ENCODE measurements at places on chromosomes 5 and 9.
A peak's percentile ranks its signal among the peaks of the same experiment; 100 is the strongest.

DNA sequence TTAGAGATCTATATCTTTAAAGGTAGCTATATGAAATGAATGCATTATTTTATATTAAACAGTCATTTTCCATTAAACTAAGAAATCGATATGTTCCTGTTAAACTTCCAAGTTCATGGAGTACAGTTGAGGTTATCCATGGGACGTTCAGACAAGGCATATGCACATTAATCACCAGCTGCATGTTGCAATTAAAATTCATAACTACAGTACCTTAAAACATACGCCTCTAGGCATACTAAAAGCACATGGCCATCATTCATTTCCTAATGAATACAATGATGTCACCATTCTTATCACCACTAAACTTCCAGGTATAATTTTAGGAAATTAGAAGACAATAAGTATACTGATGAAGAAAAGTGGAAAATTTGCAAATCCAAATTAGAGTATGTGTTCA, 174.3 kb downstream of the CDH12 start:
- DNase-seq = no peak

DNA sequence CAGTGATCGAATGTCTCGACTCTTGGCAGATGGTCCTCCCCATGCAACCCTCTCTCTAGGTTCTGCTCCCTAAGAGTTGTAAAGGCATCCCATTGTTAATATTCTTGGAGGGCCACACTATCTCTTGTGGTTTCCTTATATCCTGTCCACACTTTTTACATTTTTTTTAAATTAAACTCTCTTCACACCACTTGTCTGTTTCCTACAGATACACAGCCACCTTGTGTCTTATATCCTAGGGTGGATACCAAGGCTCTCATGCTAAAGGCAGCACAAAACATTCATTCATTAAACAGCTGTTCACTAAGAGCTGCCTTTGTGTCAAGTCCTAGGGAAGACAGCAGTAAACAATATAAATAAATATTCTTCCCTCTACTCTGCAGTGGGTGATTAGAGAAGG, 60.5 kb upstream of the SHISAL2B start:
- no peak for DNase-seq

DNA sequence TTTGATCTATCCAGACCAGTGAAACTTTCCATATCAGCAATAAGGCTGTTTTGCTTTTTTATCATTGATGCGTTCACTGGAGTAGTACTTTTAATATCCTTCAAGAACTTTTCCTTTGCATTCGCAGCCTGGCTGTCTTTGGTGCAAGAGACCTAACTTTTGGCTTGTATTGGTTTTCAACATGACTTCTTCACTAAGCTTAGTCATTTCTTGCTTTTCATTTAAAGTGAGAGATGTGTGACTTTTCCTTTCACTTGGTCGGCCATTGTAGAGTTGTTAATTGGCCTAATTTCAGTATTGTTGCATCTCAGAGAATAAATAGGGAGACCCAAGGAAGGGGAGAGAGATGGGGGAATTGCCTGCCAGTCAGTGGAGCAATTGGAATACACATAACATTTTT, 26.4 kb upstream of the CMYA5 start:
- no peak for DNase-seq

- no peak for DNase-seq
These were observed 187.1 kb downstream of the SPOCK1 start for GRCh38 chr5:137312011-137312410.

DNA sequence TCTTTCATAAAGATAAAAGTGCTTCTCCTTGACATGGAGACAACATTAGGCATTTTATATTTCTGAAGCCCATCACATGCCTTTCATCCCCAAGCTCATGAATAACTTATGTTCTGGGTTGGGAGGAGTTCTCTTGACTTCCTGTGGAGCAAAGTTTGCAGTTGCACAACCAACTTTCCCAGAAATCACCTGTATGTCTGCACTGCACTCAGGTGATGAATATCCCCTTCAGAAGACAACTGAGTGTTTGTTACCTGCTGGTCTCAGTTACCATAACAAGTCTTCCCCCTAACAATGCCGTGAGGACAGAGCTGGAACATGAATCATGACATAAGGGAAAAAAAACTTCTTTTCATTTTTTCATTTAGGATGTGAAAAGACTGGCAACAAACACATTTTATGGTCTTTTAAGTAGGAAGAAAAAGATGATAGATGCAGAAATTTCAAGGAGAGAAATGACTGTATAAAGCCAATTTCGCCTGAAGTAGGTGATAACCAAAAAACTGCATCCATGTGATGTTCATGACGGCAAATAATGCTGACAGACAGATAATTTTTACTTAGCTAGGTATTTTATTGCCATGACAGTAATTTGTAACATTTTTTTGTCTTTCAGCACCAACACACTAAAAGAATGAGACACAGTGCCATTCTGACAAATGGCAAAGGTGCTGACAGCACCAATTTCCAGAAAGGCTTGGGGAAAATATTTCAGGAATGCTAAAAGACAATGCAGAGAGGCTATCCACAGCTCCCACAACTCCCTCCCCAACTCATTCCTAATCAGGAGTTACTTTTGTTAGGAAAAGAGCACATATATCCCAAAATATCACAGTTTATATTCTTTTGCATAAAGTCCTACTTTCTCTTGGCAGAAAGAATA, 656.3 kb downstream of the PRELID2 start:
- no peak for DNase-seq

GRCh38 chr9:91714020-91714806, 235.8 kb downstream of the ROR2 start:
- no peak for DNase-seq

DNA sequence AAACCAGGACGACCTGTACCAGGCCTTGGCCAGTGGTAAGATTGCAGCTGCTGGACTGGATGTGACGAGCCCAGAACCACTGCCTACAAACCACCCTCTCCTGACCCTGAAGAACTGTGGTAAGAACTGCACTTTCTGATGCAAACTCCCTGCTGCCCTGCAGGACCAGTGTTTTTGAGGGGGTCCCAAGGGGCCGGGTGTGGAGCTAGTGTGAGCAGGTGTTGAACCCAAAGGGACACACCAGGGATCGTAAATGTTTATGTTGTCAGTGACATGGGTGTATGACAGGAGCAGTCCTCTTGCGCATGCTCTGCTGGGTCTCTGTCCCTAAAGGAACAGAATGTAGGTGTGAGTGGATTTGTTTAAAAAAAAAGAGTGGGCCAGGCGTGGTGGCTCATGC, 9.5 kb downstream of the GRHPR start:
- DNase-seq = no peak

- DNase-seq = peak; percentile 78
These were observed at the start of gene GALNT12 for GRCh38 chr9:98807070-98807813. TSS of gene GALNT12 (plus strand) at chr9:98807670. CDS start at chr9:98807699, 29 bp downstream.

DNA sequence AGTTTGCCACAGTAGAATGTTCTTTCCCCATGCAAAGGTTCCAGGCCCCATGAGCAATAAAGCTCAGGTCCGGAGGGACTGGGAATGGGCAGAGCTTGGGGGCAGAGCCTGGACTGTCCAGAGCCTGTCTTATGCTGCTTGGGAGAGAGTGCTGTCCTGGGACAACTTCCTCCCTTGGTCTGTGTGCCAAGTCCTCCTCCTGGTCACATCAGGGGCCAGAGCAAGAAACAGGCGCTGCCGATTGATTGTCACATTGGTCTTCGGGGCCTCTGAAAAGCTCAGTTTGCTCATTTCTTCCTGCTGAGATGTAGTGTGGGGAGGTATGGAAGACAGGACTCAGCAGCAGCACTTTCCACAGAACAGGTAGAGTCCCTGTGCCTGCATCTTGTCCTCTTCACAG, 54.0 kb upstream of the FCN1 start:
- DNase-seq = peak; percentile 25

DNA sequence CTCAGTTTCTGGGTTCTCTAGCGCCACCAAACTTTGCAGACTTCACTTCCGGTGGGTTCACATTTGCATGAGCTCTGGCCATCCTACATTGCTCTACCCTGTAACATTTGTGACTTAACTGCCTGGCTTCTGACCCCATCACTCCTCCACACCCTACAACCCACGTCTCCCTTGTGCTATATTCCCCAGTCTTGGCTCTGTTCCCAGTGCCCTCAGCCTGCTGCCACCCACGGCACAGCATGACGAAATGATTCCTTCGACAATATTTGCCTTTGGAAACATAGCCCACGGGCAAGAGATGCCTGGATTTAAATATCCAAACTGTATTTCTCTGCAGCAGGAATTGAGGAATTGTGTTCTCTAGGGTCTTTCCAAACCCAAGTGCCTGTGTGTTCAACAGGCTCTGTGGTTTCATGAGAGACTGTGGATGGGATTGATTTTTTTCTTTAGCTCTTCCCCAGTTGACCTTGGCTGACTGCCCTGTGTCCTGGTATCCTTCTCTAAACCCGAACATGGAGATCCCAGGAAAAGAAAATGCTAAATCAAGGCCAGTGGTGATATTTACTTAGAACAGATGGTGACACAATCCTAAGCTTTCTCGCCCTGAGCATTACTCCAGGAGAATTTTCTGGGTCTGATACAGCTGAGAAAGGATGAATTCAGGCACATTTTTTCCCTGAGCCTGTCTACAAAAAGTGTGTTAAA, 44.4 kb upstream of the GRIA1 start:
- DNase-seq = peak; percentile 62

GRCh38 chr9:129162497-129163197, 15.4 kb downstream of the IER5L start:
- no peak for DNase-seq

- no peak for DNase-seq
These were observed 26.4 kb downstream of the AMBP start for GRCh38 chr9:114051706-114052105.

- DNase-seq = no peak
These were observed 48.3 kb downstream of the DAP start for GRCh38 chr5:10712574-10713366.

DNA sequence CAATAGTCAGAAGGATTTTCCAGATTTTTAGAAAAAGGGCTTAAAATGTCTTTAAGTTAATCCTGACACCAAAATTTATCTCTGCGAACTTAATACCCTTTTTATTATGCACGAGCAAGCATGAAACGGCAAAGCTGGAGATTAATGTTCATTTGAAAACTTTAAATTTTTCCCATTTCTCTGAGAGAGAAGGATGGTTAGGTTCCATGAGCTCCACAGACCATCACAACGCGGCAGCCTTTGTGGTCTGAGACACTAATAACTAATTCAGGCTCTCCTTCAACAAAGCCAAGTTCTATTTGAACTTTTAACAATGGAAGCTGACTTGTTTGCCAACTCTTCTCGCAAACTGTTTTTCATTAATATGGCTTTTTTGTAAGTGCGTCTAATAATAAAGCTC, 94.7 kb downstream of the MYO10 start:
- DNase-seq = no peak

- DNase-seq = no peak
These were observed 2.0 kb downstream of the CDC14B start for GRCh38 chr9:96617439-96618185.

DNA sequence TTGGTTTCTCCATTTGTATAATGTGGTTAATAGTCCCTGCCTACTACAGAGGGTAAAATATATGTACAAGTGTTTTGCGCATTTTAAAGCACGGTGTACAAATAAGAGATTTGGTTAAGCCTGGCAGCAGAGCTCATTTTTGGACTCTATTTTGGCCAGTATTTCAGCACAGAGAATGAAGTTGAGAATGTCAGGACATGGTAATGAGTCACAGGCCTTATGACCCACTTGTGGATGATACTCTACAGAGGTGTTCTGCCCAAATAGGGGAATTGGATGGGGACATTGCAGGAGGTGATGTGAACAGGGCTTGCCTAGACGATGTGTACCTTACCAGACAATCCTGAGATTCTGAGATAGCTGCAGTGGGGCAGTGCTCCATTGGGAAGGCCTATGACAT, 50.6 kb downstream of the MELK start:
- DNase-seq = no peak

GRCh38 chr9:69171517-69171916, 2.6 kb upstream of the TJP2 start:
- no peak for DNase-seq

GRCh38 chr5:107303171-107303968, 367.4 kb downstream of the EFNA5 start:
- DNase-seq = no peak

DNA sequence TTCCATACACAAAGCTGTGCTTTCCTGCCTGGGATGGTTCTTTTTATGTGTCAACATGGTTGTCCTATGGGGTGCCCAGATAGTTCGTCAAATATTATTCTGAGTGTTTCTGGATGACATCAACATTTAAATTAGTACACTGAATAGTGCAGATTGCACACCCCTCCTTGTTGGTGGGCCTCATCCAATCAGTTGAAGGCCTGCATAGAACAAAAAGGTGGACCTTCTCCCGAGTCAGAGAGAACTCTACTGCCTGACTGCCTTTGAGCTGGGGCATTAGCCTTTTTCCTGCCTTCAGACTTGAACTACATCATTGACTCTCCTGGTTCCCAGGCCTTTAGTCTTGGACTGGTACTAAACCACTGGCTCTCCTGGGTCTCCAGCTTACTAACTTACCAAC, 80.4 kb downstream of the SHB start:
- DNase-seq = no peak

DNA sequence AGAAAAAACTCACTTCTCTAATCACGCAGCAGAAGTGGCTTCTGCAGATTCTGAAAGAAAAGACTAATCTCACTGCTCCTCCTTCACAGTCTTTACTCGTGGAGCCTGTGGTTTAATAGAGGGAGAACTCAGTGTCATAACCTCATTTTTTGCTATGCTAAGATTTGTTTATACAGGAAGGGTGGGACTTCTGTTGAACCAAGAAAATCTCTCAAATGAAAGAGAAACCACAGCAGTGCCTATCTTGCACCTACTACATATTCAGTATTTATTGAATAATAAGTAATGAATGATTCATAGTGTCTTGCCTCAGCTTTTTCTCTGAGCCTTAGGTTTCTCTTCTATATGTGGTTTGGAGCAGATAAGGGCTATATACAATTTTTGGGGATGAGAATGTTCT, 136.1 kb upstream of the DMAC1 start:
- no peak for DNase-seq

DNA sequence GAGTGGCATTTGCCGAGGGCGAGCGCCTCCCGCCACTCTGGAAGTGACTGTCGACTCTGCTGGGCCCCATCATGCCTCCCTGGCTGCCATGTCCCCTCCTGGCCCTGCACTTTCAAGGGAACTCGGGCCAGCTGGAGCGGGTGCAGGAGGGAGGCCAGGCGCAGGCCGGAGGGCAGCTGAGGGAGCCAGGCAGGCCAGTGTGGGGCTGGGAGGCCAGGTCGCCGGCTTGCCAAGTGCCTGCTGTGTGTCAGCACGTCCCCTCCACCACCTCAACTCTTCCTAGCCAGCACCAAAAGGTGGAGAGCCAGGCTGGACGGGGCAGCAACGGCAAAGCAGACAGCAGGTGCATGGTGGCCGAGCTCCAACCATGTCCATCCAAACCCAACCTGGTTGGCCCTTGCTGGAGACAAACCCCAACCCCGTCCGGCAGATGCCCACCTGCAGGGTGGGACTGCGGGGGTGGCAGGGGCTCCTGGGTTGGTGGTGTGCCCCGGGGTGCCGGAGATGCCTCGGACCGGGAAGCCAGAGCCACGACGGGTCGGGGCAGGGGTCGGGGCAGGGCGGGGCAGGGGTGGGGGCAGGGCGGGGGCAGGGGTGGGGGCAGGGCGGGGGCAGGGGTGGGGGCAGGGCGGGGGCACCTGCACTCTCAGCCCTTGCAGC, 36.5 kb upstream of the EGFL7 start:
- DNase-seq = no peak

- no peak for DNase-seq
These were observed 88.3 kb upstream of the PRDM9 start for GRCh38 chr5:23419115-23419514.

Data from upper lobe of right lung (tissue), 1 donor.